ENCODE measurements at places on chromosomes 5 and 9.

DNA sequence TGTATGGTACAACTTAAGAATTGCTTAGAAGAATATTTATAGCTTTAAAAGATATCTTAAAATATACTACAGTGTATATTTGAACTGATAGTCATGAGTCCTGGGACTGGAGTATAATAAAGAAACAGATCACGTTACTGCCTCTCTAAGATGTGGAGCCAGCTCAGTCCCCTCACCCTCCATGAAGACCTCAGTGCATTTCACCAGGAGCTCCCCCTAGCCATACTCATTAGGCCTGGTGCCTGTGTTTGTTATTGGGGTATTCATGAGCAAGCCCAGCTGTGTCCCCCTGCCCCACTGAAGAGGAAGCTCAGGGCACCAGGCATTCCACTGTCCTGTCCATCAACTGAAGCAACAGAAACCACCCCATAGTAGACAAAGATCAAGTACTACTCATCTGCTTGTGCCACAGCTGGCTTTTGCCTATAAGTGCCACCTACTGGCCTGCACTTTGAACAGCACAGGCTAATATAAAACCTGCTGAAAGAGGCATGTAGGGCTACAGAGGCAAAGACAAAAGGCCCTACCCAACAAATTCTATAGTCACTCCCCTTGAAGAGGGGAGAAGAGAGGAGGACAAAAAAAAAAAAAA lies 850.2 kb upstream of the NUDT12 start:
- DNase-seq = peak; percentile 58

DNA sequence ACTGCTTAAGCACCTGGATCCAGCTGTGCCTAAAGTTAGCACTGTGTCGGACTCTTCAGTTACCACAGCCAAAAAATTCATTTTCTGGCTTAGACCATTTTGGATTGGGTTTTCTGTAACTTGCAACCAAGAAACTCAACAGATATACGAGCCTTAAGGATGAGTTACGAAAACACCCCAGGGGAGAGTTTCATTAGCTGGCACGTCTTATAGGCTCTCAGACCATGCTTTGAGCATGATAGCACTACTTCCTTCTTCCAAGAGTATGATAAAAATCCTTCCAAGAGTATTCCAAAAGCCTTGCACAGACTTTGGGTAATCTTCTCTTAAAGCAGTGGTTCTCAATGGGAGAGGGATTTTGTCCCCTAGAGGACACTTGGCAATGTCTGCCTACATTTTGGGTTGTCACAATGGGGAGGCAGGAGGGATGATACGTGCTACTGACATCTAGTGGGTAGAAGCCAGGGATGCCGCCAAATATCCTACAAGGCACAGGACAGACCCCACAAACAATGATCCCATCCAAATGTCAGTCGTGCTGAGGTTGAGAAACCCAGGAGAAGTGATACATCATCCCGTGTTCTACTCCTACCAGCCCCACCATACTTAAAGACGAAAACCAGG lies 64.8 kb downstream of the SMIM23 start:
- DNase-seq = peak; percentile 60

- DNase-seq = peak; percentile 67
Observed at GRCh38 chr5:89255845-89256463, 373.0 kb upstream of the MEF2C start.

- no peak for DNase-seq
Observed at GRCh38 chr5:89313804-89314588, 431.0 kb upstream of the MEF2C start.

DNA sequence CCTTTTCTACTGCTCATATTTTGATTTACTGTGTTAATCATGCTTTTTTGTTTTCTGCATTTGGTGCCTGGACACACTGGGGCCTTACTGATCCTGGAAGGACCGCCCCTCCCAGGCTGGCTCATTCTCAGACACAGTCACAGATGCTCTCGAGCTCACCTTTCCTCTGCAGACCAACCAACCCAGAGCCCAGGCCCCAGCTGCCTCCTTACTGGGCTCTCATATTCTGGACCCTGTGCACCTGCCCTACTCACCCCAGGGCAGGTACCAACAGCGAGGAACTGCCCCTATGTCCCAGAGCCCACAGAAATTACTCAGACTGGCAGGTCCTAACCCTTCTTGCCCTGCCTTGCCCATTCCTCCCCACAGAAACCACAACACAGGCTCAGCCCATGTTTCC lies 6.6 kb upstream of the OR2V2 start:
- DNase-seq = no peak

- no peak for DNase-seq
Observed at GRCh38 chr9:131100445-131100844, 4.1 kb downstream of the AIF1L start.

- DNase-seq = peak; percentile 81
Observed at GRCh38 chr5:177545487-177546257, 8.7 kb downstream of the FAM193B start.

DNA sequence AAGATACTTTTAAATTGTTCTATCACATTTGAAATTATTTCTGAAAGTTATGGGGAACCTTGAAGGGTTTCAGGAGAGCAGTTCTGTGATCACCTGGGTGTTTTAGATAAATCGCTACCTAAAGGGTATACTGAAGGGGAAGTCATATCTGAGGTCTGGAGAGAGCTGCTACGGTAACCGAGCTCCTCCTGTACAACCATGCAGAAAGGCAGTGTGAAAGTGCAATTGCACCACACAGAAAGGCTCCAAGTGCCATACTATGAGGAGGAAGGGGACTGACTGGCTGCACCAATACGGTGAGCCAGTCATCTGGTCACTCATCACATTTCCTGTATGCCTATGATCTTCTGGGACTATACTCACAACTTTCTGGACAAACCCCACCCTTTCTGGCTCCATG lies 241.4 kb upstream of the SLC24A2 start:
- no peak for DNase-seq

DNA sequence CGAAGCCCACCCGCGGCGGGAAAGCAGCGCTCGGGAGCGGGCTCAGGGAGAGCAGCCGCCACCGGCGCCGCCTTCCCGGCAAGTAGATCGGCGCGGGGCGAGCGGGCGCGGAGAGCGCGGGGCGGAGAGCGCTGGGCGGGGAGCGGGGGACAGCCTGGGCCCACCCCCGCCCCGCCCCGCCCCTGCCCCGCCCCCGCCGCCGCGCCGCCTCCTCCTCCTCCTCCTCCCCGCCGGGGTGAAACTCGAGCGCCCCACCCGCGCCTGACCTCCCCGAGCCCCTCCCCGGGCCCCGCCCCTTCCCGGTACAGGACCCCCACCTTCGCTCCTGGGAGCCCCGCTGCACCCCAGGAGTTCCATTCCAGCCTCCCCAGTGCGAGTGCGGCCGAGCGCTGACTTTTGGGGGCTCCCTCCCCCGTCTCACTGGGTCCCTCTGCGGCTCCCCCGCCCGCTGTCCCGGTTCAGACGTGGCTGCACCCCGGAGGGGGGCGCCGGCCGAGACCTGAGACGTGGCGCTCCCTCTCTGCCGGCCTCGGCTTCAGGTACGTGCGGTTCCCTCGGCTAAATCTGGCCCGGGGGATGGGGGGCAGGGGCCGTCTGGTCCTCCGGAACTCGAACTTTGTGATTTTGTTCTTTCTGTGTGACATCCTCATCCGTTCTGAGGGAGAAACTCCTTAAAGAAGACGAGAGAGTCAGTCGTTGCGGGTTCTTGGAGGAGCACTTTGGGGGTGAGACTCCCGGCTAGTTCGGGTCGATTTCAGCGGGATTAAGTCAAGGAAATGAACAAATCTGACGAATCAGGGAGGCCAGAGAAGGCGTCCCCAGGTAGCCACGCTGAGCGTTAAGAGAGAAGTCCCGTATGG lies at the start of gene SEMA5A:
SEMA5A (minus strand) TSS at position 84 of the 860 bp plus-strand sequence. CDS start 166,129 bp downstream, outside the sequence.
- peak; percentile 70 for DNase-seq

GRCh38 chr5:75886706-75887105 lies 169.5 kb upstream of the POC5 start:
- DNase-seq = no peak

GRCh38 chr9:38039090-38039906 lies 29.7 kb downstream of the SHB start:
- DNase-seq = peak; percentile 70

- DNase-seq = no peak
Observed at GRCh38 chr5:77643654-77644370, 5.3 kb upstream of the OTP start.

DNA sequence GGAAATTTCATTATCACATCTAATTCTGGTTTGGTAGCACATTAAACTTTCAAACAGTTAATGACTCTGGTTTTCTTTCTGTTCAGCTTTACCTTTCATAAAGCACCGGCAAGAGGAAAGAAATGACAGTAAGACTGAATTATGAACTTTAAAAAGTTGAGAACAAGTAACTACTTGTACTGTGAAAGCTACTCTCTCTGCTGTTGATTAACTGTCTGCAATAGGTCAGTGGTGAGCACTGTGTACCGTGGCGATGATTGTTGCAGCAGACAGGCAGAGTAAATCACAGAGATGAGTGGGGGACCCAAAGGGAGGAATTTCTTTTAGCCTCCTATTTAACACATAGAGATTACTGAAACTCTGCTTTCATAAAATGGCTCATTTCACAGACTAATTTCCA lies 74.0 kb upstream of the MEF2C start:
- DNase-seq = no peak

- DNase-seq = no peak
Observed at GRCh38 chr5:111432883-111433536, 79.3 kb downstream of the STARD4 start.

DNA sequence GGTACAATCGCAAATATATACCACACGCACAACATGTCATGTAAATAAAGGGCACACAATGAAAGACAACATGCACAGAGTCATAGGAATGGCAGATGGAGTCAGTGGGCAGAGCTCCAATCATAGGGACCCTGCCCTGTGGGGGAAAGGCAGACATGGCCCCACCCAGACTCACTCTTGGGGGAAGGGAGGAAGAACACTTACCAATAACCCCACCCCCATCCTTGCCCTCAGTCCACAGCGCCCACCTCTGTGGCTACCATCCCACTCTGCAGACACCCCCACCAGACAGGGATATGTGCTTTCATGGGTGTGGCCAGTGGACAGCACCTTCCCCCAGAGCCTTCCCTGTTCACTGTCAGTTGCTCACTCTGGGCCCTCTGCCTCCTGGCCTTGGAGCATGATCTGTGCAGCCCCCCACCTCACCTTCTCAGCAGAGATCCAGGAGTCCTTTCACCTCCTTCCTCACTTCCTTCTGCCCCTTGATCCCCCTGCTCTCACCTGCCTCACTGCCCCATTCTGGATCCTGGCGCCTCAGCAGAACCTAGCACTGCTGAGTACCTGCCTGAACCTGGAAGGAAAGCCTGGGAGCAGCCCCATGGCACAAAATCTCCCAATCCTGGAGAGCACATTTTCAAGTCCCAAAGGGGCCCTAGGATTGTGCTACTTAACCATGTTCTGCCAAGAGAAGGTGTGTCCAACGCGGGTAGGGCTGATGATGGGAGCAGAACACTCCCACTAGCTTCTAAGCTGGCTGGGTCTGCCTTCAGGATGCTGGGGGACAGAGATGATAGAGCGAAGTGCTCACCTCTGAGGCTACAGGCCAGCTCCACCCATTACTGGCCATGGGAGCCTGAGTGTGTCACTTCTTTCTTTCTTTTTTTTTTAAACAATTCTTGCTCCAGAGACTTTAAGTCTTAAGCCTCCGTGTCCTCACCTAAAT lies 1.5 kb upstream of the PHF19 start:
- DNase-seq = no peak

- DNase-seq = no peak
Observed at GRCh38 chr5:140235791-140236551, 61.0 kb downstream of the CYSTM1 start.

DNA sequence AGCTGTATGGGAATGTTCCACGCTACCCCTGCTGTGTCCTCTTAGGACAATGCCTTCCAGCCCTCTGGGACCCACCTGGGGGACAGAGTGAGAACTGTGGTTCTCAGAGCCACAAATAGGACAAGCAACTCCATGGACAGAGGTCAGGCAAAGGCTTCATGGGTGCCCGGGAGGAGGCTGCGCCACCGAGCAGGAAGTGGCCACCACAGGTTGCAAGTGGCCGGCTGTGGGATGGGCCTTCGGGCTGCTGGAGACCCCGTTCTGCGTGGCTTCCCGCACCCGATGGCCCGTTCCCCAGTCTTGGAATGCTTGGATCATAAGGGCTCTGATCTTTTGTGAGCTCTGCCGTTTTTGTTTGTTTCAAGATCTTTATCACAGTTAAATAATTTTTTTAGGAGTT lies 118.8 kb downstream of the BOD1 start:
- no peak for DNase-seq

DNA sequence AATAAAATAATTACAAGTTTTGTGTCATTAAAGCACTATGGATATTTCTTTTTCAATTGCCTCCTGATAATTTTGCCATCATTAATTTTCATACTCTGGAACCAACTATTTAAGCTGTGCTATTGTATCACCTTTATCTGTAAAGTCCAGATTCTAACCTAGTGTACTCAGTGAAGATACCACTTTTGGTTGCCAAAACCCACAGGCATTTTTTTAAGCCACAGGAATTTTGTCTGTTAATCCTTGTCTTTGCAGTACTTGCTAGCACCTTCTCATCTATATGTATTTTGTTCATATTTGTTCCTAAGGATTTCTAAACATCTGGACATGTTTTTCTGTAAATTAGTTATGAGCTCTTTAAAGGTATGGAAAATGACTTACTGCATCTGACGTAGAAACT lies 481.4 kb upstream of the DAB2 start:
- no peak for DNase-seq

- no peak for DNase-seq
Observed at GRCh38 chr9:35791297-35791921, at the start of gene NPR2. Gene NPR2, plus strand, starts transcription at chr9:35791591. Its CDS starts 818 bp downstream, at chr9:35792409.

GRCh38 chr5:66239034-66239433 lies 94.9 kb downstream of the SREK1 start:
- peak; percentile 67 for DNase-seq

DNA sequence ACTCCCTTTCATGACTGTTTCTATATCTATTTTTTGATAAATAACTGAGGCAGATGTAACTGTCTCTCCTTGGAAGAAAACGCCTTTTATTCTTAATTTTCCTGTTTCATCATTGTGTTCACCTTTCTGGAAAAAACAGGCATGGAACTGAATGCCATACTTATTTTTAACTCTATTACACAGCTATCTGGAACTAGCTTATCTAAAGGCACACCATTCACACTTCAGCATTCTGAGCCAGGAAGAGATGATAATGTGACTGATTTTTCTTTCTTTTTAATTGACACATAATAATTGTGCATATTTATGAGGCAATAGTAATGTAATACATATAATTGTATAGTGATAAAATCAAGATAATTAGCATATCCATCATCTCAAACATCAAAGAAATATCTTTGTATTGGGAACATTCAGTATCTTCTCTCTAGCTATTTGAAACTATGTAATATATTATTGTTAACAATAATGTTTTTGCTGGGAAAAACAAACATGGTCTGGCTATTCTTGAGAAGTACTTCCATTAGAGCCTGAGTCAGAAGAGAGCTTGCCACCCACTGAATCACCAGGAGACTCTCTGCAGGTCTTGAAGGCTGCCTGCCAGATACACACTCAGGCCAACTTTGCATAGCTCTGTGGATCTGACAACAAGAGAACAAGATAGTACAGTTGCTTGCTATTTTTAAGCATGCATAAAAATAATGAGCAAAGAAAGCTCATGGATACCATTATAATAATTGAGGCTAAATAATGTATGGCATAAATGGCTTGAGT lies 501.0 kb upstream of the EDIL3 start:
- DNase-seq = no peak
